ENCODE measurements at places on chromosomes 3 and 15.

DNA sequence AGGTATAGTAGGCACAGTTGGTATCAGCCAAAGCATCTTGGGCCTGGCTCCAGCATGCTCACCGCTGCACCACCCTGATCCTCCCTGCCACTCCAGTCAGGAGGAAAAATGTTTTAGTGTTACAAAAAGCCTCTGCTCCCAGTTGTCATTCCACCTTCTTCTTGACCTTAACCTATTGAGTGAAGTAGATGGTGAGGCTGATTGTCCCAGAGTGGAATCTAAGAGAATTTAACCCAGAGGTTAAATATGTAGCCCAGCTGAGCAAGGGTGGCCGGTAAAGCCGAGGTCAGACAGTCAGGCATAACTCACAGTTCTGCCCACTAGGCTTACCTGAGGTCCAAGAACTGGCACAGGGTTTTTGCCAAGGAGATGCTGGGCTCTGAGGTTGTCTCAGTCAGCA is 30.7 kb upstream of the TNIK start:
- no peak for DNase-seq

DNA sequence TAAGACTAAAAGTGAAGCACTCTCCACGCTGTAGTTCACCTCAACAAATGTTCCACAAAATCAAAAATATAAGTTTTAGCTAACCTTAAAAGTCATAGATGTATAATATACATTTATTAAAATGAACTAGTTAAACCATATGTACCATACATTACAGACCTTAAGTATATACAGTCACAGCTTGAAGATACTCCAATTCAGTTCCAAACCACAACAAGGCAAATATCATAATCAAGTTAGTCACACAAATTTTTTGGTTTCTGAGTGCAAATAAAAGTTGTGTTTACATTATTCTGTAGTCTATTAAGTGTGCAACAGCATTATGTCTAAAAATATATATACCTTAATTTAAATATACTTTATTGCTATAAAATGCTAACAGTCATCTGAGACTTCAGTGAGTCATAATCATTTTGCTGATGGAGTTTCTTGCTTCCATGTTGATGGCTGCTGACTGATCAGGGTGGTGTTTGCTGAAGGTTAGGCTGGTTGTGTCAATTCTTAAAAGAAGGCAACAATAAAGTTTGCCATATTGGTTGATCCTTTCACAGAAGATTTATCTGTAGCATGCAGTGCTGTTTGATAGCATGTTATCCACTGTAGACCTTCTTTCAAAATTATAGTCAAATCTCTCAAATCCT is 736.7 kb downstream of the NSUN3 start:
- DNase-seq: no peak

DNA sequence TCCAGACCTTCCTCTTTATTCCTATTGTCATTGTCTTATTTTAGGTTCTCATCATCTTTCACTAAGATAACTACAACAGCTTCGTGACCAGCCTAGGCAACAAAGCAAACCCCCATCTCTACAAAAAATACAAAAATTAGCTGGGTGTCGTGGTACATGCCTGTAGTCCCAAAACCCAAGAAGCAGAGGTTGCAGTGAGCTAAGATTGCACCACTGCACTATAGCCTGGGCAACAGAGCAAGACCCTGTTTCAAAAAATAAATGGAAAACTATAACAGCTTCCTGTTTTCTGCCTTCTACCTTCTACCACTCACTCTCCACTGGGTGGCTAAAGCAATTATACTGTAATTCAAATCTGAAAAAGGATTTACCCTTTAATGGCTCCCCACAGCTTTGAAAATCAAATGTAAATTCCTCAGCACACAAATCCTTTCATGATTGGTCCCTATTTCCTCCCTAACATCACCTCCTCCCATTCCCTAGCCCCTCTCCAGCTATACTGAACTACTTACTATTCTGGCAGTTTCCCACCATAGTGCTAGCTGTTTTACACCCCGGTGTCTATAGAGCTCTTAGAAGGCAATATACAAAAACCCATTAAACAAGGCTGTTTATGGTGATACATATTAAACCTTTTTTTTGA is 33.4 kb downstream of the LRRFIP2 start:
- DNase-seq: no peak

GRCh38 chr15:47603026-47603425 is 114.3 kb upstream of the SEMA6D start:
- DNase-seq: no peak

DNA sequence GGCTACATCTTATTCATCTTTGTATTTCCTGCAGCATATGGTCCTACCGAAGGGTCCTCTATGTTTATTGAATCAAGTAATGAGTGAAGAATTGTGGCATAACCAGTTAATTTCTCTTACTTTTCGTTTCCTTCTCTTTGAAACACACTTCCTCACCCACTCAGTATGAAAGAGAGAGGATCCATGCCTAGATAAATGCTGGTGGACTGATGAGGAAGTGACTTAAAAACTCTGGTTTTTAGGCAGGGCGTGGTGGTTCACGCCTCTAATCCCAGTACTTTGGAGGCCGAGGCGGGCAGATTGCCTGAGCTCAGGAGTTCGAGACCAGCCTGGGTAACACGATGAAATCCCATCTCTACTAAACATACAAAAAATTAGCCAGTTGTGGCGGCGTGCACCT is 2.2 kb upstream of the MB21D2 start:
- no peak for DNase-seq

- DNase-seq: peak; percentile 15
Observed at GRCh38 chr3:61901986-61902385, 340.6 kb downstream of the PTPRG start.
